Stimulated activated CD8-positive, alpha-beta memory T cell treated with anti-CD3 and anti-CD28 coated beads, Interleukin-12 subunit alpha, Interleukin-12 subunit beta, amount 100 ng/mL, for 1 hour (primary cell): ENCODE measurements at places on chromosomes 5 and 9.
A peak's percentile ranks its signal among the peaks of the same experiment; 100 is the strongest.

- DNase-seq = no peak
Observed at GRCh38 chr5:113218200-113218599, 216.6 kb downstream of the TSSK1B start.

- DNase-seq = no peak
Observed at GRCh38 chr5:146770980-146771379, 107.6 kb downstream of the PPP2R2B start.

- DNase-seq = no peak
Observed at GRCh38 chr5:37876943-37877342, 37.1 kb upstream of the GDNF start.

DNA sequence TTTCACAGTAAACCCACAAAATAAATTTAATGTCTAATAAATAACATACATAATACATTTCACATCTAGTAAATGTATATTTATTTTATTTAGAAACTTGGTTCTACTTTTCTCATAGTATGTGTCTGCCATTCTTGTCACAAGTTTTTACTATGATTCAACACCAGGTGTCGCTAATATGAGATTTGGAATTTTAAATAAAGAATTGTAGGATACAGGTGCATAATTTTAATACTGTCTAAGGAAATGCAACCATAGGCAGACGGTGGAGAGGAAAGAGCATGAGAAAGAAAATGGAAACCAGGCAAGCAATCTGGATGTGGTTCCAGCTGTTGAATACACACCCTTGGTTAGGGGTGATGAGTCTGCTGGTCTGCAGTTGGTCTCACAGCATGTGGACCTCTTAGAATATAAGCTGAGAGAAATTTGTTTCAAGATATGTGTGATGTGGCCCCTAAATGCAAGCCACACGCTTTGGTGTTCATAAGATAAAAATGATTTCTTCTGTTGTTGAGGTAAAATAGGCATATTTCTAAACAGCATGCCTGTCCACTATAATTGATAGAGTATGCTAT, 114.7 kb upstream of the TXNDC8 start:
- DNase-seq = no peak

GRCh38 chr5:171709930-171710329, 75.7 kb upstream of the SMIM23 start:
- no peak for DNase-seq

DNA sequence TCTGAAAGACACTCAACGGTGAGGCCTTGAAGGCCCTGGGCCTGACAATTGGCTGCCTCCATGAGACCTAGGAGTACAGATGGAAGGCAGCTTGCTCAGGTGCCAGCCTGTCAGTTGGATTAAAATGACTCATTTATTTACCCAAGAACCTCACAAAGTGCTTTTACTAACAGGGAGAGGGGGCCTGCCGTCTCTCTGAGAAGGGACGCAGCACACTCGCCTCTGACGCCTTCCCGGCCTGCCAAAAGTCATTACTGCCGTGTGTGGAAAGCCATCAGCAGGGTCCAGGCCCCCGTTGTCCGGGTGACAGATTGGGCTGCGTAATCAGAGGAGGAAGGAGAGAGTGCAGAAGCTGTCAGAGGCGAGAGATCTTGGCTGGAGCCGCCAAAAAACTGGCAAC, 32.4 kb downstream of the DDX31 start:
- no peak for DNase-seq

- no peak for DNase-seq
Observed at GRCh38 chr9:72443855-72444254, 77.6 kb upstream of the TMC1 start.

DNA sequence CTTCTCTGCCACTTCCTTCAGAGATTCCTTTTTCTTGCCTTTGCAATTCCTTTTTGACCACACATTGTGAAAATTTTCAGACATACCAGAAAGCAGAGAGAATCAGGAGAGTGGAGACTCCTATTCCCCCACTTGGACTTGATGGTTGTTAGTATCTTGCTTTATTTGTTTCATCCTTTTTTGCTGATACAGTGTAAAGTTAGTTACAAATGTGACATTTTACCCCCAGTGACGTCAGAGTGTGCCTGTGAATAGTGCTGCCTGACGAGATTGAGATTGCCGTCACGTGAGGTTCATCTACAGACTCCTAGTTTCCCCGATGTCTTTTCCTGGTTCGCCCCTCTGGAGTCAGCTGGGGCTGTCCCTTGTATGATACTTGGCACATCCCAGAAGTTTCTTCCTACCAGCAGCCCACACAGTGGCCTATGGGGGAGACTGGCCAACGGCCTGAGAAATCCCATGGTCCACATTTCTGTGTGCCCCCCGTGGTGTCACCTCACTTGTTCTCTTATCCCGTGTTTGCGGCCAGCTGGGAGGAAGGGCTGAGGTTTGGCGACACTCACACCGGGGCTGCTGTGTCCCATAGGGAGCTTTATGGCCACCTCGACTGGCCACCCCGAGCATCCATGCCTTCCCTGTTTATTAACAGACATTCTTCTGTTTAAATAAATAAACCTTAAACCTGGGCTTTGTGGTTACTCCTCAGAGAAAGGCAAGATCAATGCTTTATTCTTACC, 48.2 kb upstream of the CACNA1B start:
- DNase-seq = no peak

DNA sequence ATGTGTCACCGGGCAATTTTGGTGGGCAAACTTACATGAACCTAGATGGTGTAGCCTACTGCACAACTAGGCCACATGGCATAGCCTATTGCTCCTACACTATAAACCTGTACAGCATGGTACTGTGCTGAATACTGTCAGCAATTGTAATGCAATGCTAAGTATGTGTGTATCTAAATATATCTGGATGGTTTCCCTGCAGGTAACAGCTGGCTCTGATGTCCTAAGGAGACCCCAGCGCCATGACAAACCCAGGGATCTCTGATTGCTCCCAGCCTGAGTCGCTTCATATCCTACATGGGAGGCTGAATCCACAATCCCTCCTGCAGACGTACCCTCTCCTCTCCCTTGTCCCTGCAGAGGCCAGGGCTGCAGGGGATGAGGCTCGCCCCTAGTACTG, 26.6 kb upstream of the TTLL11 start:
- no peak for DNase-seq

DNA sequence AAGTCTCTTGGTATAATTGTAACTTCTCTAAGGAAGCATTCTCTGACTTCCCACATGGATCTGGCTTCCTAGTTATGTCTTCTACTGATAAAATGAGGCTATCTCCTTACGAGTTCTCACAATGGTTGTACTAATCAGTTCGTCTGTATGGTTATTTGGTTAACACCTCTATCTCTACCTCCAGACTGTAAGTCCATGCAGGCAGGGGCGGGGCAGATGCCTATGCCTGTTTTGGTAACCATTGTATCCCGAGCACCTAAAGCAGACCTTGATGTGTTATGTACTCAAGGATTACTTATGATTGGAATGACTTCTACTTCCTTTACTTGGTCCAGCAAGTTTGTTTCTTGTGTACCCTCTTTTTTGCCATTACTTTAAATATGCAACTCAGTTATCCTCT, 125.0 kb upstream of the PITX1 start:
- DNase-seq = no peak

DNA sequence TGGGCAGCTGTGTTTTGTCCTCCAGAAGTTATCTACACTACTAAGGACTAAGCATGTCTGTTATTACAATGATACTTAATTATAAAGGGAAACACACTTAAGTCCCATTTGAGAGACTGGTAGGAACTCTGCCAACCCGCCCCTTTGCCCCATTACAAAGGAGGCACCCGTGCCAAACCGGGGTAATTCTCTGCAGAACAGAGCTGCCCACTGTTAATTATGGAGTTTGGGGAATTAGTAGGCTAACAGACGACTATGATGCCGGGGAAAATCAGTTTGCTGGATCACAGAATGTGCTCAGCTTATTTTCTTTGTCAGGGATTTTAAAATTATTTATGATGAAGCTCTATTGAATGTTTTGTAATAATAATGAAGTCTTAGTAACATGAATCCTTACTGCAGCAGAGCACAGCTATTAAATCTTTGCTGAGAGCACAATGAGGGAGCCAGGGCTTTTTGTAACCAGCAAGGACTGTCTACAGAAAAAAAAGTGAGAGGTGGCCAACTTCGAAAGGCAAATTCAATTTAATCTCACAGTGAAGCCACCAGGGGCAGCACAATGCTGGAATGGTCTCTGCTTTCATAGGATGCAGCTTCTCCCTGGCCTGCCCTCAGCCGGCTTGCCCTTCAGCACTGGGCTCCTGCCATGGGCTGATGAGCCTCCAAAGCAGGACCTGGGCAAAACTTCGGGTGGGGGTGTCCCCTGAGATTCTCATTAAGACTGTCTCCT, 134.5 kb downstream of the GNAQ start:
- no peak for DNase-seq

- DNase-seq = no peak
Observed at GRCh38 chr5:27290172-27290571, 251.8 kb upstream of the CDH9 start.

- DNase-seq = no peak
Observed at GRCh38 chr9:34106110-34106509, 20.4 kb downstream of the DCAF12 start.

GRCh38 chr9:72363908-72364678, 915 bp downstream of the ZFAND5 start:
- DNase-seq = peak; percentile 38

- no peak for DNase-seq
Observed at GRCh38 chr5:67435032-67435431, 238.4 kb upstream of the CD180 start.

- no peak for DNase-seq
Observed at GRCh38 chr5:146718609-146719008, 159.9 kb downstream of the PPP2R2B start.

DNA sequence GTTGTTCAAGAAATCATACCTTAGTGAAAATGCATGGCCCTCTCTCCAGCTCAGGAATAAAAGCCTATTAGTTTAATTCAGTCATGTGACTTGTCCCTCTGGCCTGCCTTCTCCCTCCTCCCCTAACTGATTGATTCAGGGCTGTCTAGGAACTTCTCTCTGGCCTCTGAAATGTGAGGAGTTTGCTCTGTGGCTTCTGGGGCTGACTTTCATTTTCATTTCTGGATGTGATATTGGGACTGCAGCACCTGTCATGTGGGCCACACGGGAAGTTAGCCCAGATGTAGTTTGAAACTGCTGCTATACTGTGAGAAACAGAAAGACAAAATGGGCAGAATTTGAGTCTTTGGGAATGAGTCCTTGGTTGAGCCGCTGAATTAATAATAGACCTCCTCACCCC, 44.8 kb downstream of the PARP8 start:
- DNase-seq = no peak

GRCh38 chr9:95504053-95504963, 12.5 kb downstream of the PTCH1 start:
- no peak for DNase-seq

DNA sequence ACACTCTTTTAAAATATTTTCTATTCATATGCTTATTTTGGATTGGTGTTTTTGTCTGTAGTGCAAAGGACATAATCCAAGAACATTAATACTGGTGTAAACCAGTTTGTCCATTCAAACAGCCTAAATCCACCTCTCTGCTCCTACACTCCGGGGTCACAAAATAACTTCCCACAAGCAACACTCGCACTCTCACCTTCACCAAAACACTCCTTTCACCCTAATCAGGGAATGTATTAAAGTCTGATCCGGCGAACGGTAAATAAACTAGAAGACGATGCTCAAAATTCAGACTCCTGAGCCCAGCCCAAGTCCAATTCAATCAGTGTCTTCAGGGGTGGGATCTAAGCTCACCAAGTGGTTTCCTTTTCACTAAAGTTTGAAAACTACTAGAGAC, 649 bp downstream of the AP3B1 start:
- DNase-seq = no peak

DNA sequence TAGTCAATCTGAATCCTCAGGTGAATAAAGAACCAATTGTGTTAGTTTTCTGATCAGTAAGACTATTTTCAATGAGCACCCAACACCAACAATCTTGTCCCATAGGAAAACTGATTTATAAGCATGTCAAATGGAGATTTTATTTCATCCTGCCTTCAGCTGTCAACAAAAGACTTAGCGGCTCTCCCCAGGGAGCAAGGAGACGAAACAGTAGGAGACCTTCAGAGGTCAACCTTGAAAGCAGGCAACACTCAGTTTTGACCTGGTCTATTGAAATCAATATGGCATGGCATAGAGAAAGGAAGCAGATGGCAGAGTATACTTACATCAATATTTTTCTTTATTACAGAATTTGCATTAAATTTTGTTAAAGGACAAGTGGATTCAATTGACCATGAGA, 34.1 kb downstream of the ZNF622 start:
- no peak for DNase-seq

DNA sequence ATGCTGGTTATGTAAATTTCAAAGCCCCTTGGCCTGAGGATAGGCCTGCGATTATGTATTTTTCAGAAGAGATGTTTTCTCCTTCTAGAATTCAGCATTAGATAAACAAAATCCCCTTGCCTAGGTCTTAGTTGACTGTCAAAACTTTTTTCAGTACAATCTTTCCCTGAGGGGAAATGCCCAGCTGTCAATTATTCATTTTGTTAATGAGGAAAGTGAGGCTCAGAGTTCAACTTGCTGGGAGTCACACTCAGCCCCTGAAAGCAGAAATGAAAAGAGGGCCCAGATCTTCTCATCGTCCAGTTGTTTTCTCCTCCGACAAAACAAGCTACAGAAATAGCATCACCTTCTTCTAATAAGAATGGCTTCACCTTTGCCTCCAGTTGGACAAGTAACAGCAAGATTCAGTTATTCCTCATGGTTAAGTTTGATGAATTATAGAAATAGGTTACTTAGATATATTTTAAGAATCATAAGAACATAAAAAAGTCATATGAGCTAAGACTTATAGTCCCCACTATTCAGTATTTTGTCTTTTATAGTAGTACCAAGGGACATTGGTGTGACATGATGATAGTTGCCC, 627.1 kb upstream of the WWC1 start:
- no peak for DNase-seq

DNA sequence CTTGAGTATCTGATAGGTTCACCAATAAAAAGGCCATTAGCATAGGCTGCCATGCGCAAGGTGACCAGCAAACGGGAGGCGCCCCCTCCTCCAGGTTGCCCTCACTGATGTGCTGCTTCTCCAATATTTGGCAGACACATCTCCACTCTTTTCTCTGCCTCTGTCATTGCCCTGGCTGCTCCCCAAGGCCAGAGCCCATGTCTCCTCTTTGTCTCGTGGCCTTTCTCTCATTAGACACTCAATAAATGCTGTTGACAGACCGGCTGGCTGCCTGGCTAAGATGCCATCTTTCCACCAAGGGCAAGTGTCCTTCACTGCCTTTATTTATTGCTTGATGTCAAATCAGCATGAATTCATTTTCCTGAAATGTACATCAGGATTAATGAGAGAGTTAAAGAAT, 404.0 kb upstream of the KIF2A start:
- no peak for DNase-seq

DNA sequence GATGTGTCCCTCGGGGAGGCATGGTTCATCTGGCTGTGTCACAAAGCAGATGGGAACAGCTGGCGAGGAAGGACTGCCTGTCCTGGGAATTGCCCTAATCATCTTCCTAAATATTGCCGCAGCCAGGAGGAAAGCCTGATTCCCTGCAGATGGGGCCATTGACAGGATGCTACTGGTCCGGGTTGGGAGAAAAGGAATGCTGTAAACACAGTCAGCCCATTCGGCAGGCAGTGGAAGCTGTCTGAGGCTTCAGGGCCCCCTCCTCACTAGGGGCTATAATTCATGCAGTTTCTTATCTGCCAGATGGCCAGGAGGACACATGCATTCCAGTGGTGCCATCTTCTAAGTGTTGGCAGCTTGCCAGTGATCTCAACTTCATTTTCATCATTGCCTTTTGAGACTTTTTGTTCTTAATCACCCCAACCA, 110.3 kb downstream of the KCNIP1 start:
- no peak for DNase-seq

GRCh38 chr9:68961587-68961986, 52.3 kb downstream of the PRKACG start:
- no peak for DNase-seq
